ENCODE measurements at places on chromosomes 5 and 9.

DNA sequence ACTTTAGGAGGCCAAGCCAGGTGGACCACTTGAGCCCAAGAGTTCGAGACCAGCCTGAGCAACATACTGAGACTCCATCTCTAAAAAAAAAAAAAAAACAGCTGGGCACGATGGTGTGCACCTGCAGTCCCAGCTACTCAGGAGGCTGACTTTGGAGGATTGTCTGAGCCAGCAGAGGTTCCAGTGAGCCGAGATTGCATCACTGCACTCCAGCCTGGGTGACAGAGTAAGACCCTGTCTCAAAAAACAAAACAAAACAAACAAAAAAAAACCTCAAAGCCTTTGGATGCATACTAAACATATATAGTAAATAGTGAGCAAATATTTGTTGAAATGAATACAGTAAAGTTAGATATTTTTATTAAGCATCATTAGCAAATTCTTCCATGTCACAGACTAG lies 5.3 kb downstream of the SLC35D2 start:
- no peak for DNase-seq

DNA sequence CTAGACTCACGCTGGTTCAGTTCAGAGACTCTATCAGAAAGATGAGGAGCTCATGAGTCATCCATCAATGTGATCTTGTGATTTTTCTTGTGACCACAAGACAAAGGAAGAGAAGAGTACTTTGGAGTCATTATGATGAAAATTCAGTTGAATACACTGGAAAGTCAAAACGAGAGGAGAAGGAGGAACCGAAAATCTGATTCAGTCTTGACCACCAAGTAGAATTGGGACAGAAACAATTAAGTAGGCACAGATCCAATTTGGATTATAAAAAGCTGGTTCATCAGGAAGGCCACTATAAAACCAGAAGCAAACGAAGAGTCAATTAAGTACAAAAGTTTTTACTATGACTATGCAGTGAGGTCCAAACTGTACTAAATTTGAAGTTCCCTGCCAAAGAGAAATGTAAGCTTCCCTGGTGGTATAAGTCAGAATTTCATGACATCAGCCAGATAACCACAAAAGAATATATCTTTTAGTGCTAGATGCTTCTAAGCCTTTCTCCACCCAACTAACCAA lies 90.9 kb downstream of the THBS4 start:
- DNase-seq = no peak

- no peak for DNase-seq
These were observed 431.0 kb upstream of the TLE4 start for GRCh38 chr9:79140751-79141150.

- no peak for DNase-seq
These were observed 4.2 kb downstream of the CNOT6 start for GRCh38 chr5:180498378-180498777.

- no peak for DNase-seq
These were observed 3.2 kb upstream of the CORO2A start for GRCh38 chr9:98195671-98196070.

DNA sequence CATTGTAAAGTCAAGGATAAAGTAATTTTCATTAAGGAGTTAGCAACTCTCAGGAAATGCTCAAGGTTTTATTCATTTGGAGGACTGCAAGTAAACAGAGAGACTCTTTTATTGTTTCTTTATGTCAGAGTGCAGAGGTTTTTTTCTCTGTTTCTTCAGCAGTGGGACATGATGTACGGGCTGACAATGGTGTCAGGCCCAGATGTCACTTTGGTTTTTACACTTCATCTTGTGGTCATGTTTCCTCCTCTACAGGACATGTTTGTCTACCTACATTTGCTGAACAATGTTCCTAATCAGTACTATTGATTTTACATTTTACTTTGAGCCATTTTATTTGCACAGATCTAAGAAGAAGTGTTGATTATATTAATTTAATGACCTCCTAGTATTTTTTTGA lies 72.8 kb upstream of the PARP8 start:
- no peak for DNase-seq

DNA sequence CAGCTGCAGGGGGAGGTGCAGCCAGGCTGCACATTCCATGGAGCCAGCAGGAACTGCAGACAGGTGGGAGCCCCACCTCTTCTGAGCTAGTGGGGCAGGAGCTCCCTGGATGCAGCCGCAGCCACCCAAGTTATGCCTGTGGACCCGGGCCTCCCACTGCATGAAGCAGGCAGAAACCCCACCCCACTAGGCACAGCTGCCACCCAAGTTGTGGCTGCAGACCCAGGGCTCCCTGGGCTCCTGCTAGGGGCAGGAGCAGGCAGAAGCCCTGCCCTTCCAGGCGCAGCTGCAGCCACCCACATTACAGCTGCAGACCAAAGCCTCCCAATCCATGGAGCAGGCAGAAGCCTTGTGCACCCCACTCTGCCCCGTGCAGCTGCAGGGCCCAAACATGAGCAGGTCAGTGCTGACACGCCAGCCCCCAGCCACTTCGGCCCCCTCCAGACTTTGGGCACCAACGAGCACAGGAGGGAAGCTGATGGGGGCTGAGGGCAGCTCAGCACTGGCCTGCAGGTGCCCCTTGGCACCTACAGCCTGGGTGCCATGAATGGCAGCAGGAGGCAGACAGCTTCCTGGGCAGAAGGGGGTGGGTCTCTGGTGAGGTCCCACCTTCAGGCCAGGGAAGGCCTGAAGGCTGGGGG lies 106.9 kb downstream of the C9orf50 start:
- no peak for DNase-seq

DNA sequence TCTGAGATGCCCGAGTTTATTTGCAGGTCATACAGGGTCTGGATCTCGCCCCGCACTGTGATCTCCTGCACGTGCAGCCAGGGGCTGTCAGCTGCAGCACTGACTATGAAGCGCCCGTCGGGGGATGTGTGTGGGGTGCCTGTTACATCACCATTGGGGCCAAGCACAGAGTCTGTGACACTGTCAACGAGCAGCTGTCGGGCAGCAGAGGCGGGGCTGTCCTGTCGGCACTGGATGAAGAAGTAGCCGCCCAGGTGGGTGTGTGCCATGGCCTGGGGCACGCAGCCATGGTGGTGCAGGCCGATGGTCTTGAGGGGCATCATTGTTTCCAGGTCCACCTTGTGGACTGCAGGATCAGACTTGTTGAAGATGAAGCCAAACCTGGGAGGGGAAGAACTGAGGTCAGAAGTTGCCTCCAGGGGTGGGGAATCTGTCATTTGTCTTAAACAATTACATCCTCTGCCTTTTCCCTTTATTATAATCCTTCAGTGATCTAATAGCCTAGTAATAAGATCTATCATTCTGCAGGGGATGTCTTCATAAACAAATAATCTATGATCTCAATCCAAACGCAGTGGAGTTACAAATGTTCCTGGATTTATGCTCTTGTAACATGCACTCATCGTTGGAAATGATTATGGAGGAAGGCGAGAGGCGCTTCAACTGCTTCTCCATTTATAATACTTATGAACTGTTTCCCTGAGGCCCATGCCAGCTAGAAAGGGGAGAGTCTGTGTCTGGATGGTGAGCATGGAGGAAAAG lies 147.8 kb downstream of the HSPA4 start:
- DNase-seq = no peak

GRCh38 chr9:95880021-95880690 lies 4.7 kb downstream of the ERCC6L2 start:
- DNase-seq = no peak

DNA sequence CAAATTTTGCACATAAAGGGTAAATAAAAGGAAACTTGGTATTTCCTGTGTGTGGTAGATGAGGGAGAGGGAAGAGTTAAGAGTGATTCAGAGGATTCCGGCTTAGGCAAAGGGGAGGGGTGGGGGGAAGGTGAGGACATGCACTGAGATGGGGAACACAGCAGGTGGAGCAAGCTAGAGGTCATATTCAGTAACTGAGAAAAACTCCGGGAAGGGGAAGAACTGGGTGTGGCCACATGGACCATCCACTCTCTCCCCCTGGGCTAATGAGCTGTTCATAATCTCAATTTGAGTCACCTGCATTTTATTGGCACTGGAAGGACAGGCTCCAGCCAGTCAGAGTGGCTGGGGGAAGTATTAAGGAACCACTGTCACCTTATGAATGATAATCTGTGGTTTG lies 45.1 kb upstream of the UGCG start:
- no peak for DNase-seq

- no peak for DNase-seq
These were observed 389.3 kb upstream of the DMAC1 start for GRCh38 chr9:8188723-8189407.

DNA sequence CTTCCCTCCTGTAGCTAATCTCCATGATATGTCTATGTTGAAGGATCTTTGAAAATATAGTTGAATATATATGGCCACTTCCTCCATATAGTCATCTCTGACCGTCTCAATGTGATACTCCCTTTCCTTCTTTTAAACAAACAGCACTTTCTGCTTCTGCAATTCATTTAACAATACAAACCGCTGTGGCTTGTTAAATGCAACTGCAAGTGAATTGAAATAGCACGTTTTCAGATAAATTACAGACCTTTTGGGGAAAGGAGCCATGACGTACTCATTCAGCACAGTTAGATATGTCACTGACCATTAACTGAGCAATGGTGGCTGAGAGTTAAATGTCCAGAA lies 82.5 kb downstream of the FBXO38 start:
- DNase-seq = no peak

- no peak for DNase-seq
These were observed 168.6 kb downstream of the INSYN2B start for GRCh38 chr5:169811680-169812079.

DNA sequence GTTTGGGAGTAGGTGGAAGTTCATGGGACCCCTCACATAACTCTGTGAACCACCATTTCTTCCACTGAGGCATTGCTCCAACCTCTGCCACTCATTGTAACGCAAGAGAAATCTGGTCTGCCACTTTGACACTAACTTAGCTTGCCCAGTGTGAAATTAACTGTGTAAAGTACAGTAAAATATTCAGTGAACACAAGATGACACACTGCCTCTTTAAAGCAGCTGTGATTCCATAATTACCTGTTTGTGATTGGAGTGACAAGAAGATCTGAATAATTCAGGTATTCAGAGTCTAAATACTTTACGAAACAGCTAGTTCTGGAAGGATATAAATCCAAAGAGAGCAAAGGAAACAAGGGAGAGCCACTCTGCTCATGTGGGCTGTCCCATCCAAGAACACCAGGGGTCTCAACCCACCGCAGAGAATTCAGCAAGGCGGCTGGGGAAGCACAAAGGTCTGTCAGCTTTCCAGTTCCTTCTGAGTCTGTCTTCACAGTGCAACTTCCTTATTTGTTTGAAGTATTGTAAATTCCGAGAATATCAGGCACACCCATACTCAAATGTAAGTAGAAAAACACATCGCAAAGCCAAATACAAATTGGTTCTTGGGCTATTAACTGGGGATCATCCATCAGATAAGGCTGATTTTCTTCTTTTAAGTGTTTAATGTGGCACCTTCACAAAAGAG lies 86.9 kb downstream of the GNAQ start:
- DNase-seq = peak; percentile 4

- DNase-seq = no peak
These were observed 49.9 kb upstream of the OTULINL start for GRCh38 chr5:14531668-14532067.

GRCh38 chr9:114459464-114459863 lies 45.8 kb downstream of the WHRN start:
- no peak for DNase-seq

GRCh38 chr5:179187229-179187678 lies 127.1 kb downstream of the ZNF354C start:
- no peak for DNase-seq

- DNase-seq = no peak
These were observed 62.0 kb upstream of the RNF130 start for GRCh38 chr5:180133551-180133950.

GRCh38 chr9:105431424-105432246 lies 16.2 kb upstream of the FSD1L start:
- DNase-seq = no peak

GRCh38 chr9:130030651-130031127 lies 12.3 kb downstream of the FNBP1 start:
- DNase-seq = no peak

- no peak for DNase-seq
These were observed 895 bp upstream of the STRBP start for GRCh38 chr9:123269281-123269680.

- no peak for DNase-seq
These were observed 1.6 kb downstream of the FER start for GRCh38 chr5:108749128-108749861.

Data from activated CD4-positive, alpha-beta T cell treated with anti-CD3 and anti-CD28 coated beads, Interleukin-2, amount 50 U/mL, for 1 hour (primary cell).